ENCODE measurements at places on chromosomes 12 and 14.

- DNase-seq = no peak
Measured at GRCh38 chr12:29990971-29991370, 207.2 kb upstream of the TMTC1 start.

GRCh38 chr14:55605793-55606192 lies 25.8 kb downstream of the KTN1 start:
- peak; percentile 11 for DNase-seq

DNA sequence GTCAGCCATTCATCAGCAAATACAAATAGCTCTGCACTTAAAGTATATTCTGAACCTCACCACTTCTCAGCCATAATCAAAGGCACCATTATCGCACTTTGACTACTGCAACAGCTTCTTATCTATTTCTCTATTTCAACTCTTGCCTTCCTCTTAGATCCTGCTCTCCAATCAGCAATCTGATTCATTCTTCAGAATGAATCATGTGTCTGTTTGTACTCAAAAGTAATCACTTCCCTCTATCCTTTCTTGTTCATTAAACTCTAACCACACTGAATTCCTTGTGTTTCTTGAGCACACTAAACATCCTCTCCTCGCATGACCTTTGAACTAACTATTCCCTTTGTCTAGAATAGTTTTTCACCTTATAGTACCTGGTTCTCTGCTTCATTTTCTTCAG lies 12.8 kb upstream of the OR4E1 start:
- DNase-seq = no peak

DNA sequence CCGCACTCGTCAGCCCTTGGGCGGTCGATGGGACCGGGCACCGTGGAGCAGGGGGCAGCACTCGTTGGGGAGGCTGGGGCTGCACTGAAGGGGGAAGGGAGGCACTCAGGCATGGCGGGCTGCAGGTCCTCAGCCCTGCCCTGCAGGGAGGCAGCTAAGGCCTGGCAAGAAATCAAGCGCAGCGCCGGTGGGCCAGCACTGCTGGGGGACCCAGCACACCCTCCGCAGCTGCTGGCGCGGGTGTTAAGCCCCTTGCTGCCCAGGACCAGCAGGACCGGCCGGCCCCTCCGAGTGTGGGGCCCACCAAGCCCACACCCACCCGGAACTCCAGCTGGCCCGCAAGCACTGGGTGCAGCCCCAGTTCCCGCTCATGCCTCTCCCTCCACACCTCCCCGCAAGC lies 35.7 kb upstream of the YAF2 start:
- no peak for DNase-seq

GRCh38 chr12:102172436-102172835 lies 25.2 kb downstream of the PMCH start:
- no peak for DNase-seq

DNA sequence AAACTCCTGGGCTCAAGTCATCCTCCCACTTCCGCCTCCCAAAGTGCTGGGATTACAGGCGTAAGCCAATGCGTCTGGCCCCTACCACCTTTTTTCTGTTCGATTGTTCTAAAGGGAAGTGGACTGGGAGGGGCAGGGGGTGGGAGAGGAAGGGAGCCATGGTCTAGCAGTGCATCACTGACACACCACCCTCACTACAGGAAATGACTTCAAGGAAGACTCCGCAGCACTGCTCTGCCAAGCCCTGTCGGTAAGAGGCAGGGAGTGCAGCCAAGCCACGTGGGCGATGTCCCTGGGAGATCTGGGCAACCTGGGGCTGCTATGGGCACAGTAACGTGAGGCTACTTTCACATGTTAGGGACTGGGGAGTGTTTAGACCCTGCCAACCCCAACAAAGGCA lies 18.0 kb downstream of the LRRC74A start:
- peak; percentile 64 for DNase-seq

DNA sequence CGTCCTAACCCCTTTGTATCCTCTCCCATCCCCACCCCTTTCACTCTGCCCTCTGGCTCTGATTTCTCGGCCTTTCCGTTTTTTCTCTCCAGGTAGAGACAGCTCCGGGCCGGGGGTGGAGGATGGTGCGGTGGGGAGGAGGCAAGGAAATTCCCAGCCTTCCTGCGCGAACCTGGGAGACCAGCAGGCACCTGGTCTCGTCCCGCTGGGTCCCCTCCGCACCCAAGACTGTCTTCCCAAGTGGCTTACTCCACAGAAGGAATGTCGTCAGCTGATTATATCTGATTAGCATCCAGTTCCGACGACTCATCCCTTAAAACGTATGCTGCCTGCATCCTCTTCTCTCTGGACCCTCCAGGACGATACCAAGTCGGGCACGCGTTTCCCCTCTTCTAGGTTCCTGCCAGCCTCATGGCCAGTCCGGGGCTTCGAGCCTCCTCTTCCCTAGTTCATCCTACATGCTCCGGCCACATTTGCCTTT lies 42.2 kb upstream of the CAPRIN2 start:
- peak; percentile 70 for DNase-seq

GRCh38 chr12:109277255-109277898 lies 31.7 kb downstream of the FOXN4 start:
- no peak for DNase-seq

- DNase-seq = no peak
Measured at GRCh38 chr14:102882226-102882906, 40.1 kb upstream of the AMN start.

DNA sequence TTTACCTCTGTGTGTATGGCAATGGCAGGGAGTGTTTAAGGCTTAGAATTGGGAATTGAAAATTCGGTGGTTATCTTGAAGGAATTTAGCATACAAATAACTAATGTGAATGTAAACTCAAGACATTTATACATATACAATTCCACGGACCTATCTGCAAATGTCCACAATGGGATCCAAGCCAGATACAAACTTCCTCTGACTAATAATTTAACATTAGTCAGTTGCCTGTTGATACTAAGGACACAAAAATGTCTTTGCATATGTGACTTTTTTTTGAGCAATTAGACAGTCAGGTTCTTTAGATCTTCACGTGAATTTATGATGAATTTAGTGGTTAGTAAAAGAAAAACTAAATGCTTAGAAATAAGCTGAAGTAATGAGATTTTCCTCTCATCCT lies 40.5 kb downstream of the ESR2 start:
- peak; percentile 21 for DNase-seq

- no peak for DNase-seq
Measured at GRCh38 chr14:103613517-103613916, 15.5 kb upstream of the KLC1 start.

DNA sequence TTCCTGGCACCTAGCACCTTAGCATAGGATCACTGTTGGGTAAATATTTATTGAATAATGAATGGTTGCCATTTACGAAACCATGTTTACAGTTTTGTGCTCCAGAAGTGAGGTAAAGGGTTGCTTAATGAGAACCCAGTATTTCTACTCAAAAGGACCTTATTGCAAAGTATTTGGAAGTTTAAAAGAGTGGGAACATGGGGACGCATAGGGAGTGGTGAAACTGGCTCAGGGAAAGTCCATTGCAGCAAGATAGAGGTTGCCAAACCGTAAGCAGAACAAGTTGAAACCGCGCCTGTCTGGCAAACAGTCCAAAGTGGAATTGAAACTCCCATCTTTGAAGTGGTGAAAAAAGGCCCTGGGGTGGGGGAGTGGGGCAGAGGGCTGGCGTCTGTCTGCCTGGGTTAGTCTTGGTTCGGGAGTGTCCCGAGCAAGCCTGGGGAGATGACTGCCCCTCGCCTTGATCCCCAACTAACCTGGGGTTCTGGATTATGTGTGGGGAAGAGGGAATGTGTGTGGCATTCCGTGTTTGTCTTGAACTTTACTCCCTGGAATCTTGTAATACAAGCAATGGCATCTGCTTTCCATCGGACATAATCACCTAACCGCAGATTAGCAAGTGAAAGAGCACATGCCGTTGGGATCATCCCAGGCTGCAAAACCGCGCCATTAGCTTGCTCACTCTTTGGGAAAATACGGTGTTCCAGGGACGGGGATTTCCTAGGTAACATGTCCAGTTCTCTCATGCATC lies 7.2 kb downstream of the ALDH2 start:
- peak; percentile 47 for DNase-seq

DNA sequence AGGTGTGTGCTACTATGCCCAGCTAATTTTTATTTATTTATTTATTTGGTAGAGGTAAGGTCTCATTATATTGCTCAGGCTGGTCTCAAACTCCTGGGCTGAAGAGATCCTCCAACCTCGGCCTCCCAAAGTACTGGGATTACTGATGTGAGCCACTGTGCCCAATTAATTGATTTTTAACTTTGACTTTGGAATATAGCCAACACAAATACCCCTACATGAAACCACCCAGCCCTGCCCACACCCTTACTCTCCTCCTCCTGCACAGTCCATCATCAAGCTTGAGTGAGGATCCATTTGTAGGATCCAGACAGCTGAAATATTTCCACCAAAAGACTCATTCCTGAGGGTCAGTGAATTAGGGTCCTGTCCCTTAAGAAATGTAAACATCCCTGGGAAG lies 3.3 kb upstream of the TEAD4 start:
- no peak for DNase-seq

DNA sequence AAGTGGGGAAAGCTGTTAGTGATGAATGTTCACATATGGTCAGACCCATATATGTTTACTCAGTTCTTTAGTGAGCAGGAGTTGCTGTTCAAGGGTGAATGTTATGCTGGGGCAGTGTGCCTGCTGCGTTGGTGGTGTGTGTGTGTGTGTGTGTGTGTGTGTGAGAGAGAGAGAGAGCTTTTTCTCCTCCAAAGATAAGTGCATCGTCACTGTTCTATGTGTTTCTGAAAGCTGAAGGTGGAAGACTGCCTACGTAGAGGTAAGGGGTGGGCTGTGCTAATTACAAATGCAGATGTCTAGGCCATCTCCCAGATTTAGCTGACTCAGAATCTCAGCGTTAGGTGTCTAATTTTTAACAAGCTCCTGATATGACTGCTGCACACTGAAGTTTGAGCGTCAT lies 10.5 kb downstream of the GABARAPL1 start:
- no peak for DNase-seq

- DNase-seq = no peak
Measured at GRCh38 chr14:31206536-31207286, 882 bp downstream of the HECTD1 start.

DNA sequence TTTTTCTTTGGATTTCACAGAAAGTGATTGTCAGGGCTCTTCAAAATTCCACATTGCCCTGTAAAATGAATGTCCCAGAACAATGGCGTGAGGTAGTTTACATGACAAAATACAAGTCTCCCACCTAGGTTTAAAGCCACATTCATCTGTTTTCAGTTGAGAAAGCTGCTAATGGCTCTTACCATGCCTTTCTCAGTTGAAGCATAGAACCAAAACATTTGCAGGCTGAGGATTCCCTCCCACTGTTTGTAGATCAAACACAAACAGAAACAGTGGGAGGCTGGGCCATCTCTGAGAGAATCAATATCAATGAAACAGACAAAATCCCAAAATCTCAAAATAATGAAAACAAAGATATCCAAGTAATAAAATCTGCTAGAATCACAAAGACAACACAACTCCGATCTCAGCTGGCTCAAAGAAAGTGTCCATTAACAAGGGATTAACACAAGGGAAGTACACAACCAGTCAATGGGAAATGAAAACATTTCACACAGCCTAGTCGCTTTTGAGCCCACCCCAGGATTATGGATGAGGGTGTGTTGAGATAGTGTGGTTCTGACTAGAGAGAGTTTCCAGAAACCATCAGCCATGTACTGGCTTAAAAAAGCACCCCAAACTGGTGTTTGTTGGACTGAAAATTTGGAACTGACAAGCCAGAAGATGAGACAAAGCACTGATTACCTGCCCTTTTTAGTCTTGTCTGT lies 54.5 kb upstream of the TMEM260 start:
- no peak for DNase-seq

DNA sequence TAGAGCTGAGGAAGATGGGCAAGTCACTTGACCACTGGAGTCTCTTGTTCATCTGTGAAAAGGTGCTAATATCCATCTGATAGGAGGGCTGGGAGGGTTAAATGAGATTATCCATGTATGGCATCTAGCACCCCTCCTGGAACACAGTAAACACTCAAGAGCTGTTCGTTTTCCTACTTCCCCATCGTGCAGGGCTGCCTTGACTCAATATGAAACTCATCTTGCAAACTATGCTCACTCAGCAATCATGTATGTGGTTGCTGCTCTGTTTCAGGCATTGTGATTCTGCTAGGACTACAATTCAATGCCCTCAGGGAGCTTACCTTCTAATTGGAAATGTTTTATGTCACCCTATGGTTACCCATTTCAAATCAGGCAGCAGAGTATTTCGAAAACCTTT lies 395.6 kb downstream of the BCAT1 start:
- no peak for DNase-seq

DNA sequence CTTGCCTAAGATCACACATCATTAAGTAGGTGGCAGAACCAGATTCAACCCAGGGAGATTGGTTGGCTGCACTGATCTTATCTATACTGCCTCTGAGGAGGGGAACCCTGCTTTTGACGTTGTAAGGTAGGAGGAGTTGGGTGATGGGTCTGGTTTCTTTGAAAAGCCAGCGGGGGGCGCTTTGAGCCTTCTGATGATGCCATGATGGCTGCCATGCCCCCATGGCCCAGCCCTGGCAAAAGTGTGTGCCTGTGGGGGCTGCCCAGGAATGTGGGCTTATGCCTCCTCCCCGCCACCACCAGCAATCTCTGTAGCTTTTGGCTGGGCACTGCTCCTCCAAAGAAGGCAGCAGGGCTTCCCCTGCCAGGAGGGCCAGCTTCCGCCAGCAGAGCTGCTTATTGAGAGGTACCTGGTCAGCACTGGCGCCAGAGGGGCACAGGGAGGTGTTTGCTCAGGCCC lies 224.3 kb downstream of the SLC41A2 start:
- DNase-seq = no peak

GRCh38 chr14:104966261-104966865 lies 11.8 kb downstream of the AHNAK2 start:
- DNase-seq = no peak

DNA sequence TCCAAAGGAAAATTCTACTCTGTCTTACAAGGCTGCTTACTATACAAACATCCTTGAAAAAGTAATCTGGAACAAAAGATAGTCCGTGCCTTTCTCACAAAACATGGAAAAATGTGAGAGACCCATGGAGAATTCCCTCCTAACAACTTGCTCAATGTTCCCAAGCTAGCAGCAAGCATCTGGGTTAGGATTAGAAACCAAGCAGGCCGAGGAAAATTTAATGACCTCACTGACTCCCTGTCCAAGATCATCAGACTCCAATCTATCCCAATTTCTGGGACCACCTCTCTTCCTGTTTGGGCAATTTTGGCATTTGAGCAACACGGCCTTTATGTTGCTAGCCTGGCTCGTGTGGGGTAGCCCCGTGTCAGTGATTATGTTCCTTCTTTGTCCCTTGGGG lies 18.1 kb upstream of the GSG1 start:
- DNase-seq = no peak

DNA sequence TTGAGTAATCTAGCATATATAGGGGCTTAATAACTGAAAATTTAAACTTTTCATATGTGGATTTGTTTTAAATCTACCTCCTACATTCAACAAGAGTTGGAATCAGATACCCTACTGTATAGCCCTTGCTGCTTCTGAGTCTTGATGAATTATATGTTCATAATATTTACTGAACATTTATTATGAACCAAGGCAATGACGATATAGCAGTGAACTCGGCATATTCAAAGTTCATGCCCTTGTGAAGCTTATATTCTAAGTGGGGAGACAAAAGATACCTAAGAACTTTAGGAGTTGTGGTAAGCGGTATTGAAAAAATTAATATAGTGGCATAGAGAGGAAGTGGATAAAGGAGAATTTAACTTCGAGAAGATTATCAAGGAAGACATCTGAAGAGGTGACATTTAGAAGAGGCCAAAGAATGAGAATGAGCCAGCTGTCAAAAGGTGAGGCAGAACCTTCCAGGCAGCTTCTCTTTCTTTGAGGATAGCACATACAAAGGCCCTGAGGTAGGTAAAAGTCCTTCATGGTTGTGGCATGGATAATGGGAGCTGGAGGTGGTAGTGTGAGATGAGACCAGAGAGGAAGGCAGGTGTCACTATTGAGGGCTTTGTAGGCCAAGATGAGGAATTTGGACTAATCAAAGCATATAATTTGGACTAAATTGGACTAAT lies 10.2 kb downstream of the EID3 start:
- DNase-seq = no peak

Data from A172 (cell line).